Esophagus muscularis mucosa (tissue), 4 donors: ENCODE measurements at places on chromosomes 16 and 17. TPM values are rescaled to one million over a fixed set of nuclear protein-coding genes. Genes with fewer than 3 reads are reported as not detected.

MYH3 gene
- total RNA-seq: 1.2 TPM

GFAP gene
- total RNA-seq: 2.8 TPM

NHLRC4 gene
- 1.2 TPM for total RNA-seq

MAPT gene
- 8.0 TPM for total RNA-seq

GRCh38 chr17:50208611-50209061 lies 7.2 kb upstream of the COL1A1 start:
- H3K4me3 ChIP-seq: no peak overlapping the region
- no peak for DNase-seq
- H3K27me3 ChIP-seq: no peaks in the 10 kb centered on the region
- peaks cover 88% of the 10 kb centered on the region for H3K4me1 ChIP-seq

DNA sequence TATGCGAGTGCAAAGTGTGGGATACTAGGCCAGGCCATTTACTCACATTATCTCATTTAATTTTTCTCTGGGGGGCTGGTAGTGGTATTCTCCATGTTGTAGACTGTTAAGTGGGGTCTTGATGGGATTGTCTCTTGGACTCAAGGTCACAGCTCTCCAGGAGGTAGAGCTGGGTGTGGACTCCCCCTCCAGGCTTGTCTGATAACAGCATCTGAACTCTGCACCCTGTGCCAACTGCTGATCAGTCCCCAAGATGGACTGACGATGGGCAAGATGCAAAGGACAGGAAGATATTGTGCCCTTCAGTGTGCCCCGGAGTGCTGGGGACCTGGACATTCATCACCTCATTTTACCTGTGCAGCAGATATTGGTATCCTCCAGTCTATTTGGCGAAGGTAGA lies 147.8 kb downstream of the MSI2 start:
- peaks cover 37% of the 10 kb centered on the region for H3K4me1 ChIP-seq
- no peak overlapping the region for H3K27ac ChIP-seq
- H3K27me3 ChIP-seq: no peaks in the 10 kb centered on the region
- peaks cover 4% of the 10 kb centered on the region for H3K36me3 ChIP-seq
- no peak overlapping the region for H3K4me3 ChIP-seq

DNA sequence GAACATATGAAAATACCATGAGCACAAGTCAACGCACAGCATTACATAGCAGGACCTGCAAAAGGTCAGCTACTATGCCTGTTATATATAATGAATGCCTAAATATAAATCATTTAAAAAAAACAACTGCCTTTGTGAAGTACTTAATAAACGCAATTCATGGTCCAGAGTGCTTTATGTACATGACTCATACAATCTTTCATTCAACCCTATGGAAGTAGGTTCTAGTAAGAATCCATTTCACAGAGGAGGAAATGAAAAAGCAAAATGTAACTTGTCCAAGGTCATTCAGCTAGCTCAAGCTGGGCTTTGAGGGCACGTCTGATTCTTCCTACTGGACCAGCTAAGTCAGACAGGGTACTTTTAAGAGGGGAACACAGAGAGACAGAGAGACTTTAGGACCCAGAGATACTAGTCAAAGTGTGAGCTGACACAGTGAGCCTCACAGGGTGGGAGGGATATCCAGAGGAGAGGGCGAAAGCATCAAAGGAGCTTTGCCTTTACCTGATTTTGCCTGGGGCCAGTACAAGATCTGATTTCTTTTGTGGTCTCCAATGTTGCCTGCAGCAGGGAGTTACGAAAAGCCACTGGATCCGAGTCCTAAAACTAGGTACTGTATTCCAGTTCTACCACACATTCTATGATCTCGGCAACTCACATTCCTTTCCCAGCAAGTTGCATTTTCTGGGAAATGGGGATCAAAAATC lies 83.4 kb upstream of the ZFHX3 start:
- no peak overlapping the region for H3K27ac ChIP-seq
- no peak overlapping the region for H3K4me3 ChIP-seq
- no peaks in the 10 kb centered on the region for H3K27me3 ChIP-seq

GRCh38 chr17:16211590-16211989 lies 3.7 kb downstream of the NCOR1 start:
- H3K4me1 ChIP-seq: peaks cover 31% of the 10 kb centered on the region
- H3K4me3 ChIP-seq: no peak overlapping the region

DNA sequence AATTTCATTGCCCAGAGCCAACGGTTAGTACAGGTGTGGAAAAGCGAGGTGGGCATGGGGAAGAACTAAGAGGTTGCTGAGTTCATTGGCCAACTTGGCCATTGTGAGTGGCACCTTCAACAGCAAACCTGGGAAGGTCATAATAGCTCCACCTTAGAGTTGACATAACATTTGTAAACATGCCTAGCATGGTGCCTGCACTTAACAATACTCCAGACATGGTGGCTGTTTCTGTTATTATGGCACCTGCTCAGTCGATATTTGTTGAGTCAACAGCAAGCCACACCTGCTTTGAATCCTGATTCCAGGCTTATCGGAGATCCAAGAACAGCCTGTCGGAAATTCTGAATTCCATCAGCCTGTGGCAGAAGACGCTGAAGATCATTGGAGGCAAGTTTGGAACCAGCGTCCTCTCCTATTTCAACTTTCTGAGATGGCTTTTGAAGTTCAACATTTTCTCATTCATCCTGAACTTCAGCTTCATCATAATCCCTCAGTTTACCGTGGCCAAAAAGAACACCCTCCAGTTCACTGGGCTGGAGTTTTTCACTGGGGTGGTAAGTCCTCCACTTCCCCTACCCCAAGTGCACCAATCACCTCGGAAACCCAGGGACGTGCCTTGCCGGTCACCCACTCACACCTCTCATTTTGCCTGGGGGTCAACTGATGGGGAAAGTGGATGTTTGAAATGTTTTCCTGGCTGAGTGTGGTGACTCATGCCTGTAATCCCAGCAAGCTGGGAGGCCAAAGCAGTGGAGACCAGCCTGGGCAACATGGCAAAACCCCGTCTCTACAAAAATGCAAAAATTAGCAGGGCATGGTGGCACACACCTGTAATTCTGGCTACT lies 46.0 kb downstream of the TMC5 start:
- H3K36me3 ChIP-seq: no peaks in the 10 kb centered on the region
- no peak for DNase-seq
- no peaks in the 10 kb centered on the region for H3K4me1 ChIP-seq
- no peak overlapping the region for H3K27ac ChIP-seq
- H3K4me3 ChIP-seq: no peak overlapping the region

GRCh38 chr17:18328643-18329204 lies 13.6 kb downstream of the SMCR8 start:
- no peak overlapping the region for H3K27ac ChIP-seq
- peaks cover 95% of the 10 kb centered on the region for H3K36me3 ChIP-seq
- no peak for DNase-seq
- peaks cover 3% of the 10 kb centered on the region for H3K4me1 ChIP-seq
- H3K27me3 ChIP-seq: no peaks in the 10 kb centered on the region

DNA sequence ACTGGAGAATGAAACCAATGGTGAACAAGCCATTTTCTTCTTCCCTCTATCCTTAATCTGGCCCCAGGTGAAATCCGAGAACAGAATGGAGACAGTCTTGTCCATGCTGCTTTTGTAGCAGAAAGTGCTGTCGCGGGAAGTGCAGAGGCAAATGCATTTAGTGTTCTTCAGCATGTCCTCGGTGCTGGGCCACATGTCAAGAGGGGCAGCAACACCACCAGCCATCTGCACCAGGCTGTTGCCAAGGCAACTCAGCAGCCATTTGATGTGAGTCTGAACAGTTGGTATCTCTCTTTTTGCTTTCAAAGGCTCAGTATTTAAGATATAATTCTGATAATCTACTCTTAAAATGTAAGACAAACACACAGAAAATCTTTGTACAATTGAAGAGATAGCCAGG lies 18.7 kb downstream of the UQCRC2 start:
- H3K4me3 ChIP-seq: no peak overlapping the region
- DNase-seq: no peak
- no peak overlapping the region for H3K27ac ChIP-seq
- no peaks in the 10 kb centered on the region for H3K4me1 ChIP-seq
- H3K36me3 ChIP-seq: peaks cover 97% of the 10 kb centered on the region

- H3K36me3 ChIP-seq: no peaks in the 10 kb centered on the region
- H3K4me3 ChIP-seq: no peak overlapping the region
- H3K4me1 ChIP-seq: no peaks in the 10 kb centered on the region
- no peaks in the 10 kb centered on the region for H3K27me3 ChIP-seq
- DNase-seq: no peak
These were observed 14.0 kb downstream of the TSNAXIP1 start for GRCh38 chr16:67820608-67821259.

GRCh38 chr16:75378616-75379015 lies 54.7 kb downstream of the CFDP1 start:
- no peak for DNase-seq
- H3K36me3 ChIP-seq: peaks cover 3% of the 10 kb centered on the region
- H3K4me3 ChIP-seq: no peak overlapping the region
- no peaks in the 10 kb centered on the region for H3K27me3 ChIP-seq
- H3K27ac ChIP-seq: no peak overlapping the region
